ENCODE measurements at places on chromosomes 11 and 22.

DNA sequence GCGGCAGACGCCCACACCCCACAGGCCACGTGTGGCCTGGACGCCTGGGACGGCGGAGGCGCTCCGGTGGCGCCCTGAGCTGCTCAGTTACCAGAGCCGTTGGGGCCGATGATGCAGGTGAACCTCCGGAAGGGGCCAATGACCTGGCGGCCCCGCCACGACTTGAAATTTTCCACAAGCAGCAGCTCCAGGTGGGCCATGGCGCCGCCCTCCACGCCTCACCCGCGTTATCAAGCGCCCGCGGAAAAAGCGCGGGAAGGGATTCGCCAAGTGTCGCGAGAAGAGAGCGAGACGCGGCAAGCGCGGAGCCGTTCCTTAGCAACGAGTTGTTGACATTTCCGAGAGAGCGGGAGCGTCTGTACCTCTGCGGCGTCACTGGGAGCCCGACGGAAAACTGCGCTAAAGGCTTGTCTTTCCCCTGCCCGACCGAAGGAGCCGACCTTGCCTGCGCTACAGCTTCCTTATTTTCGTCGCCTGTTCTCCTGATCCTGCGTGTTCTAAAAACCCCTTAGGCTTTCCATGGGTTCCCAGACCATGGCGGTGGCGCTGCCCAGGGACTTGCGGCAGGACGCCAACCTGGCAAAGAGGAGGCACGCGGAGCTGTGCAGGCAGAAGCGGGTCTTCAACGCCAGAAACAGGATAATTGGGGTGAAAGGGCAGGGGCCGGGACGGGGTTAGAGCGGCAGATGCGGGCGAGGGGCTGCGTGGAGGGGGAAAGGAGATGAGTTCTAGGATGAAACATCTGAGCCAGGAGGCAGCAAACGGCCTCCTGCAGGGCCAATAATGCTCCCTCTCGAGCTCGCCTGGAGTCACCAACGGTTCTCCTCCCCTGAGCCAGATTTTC lies at the start of the genes RIBC2 and SMC1B:
Gene RIBC2, plus strand, starts transcription at position 326 of the 844 bp plus-strand sequence. Its CDS starts 194 bp downstream, at position 520.
Gene SMC1B, minus strand, starts transcription at position 232 of the 844 bp plus-strand sequence. Its CDS starts 32 bp downstream, at position 200.
- DNase-seq: peak; percentile 94

DNA sequence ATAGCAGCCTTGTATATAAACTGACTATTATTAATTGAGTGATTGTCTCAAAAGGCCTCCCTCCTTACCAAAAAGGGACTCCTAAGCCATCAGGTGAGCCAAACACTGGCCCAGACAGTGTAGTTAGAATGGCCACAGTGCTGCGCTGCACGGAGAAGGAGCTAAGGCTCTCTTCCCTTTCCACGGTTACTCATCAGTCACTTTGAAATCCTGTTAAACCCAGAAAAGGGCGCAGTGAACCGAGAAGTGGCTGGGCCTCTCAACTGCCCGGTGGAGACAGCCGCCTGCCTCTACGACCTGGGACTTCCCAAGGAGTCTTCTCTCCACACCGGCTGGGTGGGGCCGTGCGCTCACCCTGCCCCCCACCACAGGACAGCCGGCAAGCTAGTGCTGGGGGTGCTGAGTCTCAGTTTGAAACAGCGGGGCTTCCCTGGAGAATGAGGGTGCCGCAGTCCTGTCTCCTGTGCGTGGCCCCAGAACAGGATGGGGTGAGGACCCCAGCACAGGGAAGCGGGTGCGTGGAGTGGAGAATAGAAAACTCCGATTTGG lies 1.3 kb downstream of the MYH9 start:
- peak; percentile 55 for DNase-seq

DNA sequence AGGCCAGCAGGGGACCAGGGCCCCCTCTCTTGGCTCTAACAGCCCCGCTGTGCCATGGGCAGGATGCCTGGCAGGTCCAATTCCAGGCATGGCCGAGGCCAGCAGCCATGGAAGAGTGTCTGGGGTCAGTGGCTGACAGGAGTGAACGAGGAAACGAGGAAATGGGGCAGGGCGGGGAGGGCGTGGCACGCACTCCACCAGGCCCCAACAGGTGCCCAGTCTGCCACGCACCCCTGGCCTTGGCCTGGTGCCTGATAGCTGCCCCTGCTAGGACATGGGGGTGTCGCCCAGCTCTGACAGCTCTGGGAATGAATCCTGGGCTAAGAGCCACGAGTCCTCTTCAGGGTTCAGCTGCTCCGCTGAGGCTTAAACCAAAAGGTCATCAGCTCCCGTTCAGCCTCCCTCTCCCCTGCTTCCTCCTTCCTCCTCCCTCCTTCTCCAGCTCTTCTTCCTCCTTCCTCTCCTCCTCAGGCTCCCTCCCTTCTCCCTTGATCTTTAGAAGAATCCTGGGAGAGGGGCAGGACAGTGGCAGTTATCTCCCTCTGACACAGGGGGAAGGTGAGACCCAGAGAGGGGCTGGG lies 11.5 kb upstream of the TBC1D22A start:
- no peak for DNase-seq

DNA sequence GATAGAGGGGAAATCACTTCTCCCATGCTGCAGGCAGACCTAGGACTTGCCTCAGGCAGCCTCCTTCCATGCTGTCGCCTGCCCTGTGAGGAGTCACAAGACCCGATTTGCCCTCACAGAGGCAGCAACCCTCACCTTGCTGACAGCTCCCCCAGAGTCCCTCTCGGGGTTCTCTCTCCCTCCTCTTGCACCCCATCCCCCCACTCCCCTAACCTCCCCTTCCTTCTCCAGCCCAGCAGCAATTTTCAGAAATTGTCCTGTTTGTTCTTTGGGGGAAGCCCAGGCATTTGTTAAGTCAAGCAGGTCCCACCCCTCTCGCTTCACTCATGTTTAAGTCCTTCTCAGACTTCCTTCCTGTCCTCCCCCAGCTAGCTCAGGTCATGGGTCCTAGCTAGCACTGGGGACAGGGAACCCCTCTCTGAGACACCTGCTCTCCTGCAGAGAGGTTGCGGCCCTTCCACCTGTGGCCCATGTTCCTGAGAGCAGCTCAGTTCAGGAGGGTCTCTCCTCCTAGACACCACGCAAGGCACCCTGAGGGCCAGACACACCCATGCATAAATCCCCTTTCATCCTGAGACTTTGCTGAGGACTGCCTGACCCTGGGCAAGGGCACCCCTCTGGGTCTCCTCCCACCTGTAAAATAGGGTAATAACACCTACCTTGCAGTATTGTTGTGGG lies 6.3 kb upstream of the FXYD2 start:
- no peak for DNase-seq

GRCh38 chr11:108703916-108704315 lies 39.0 kb downstream of the DDX10 start:
- DNase-seq: no peak

DNA sequence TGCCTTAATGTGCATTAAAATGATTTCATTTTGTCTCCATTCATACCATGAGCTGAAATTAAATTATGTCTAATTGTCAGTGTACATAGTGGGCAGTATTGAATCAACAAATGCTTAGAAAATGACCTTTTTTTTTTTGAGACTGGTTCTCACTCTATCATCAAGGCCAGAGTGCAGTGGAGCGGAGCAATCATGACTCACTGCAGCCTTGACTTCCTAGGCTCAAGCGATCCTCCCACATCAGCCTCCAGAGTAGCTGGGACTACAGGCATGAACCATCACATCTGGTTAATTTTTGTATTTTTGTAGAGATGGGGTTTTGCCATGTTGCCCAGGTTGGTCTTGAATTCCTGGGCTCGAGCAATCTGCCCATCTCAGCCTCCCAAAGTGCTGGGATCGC lies 117.0 kb upstream of the BLID start:
- no peak for DNase-seq

GRCh38 chr11:70087446-70088167 lies 9.5 kb downstream of the ANO1 start:
- no peak for DNase-seq

GRCh38 chr11:69008737-69009440 lies 4.2 kb downstream of the MRGPRF start:
- DNase-seq: no peak

GRCh38 chr11:95138448-95138847 lies 48.8 kb downstream of the ENDOD1 start:
- DNase-seq: peak; percentile 18

DNA sequence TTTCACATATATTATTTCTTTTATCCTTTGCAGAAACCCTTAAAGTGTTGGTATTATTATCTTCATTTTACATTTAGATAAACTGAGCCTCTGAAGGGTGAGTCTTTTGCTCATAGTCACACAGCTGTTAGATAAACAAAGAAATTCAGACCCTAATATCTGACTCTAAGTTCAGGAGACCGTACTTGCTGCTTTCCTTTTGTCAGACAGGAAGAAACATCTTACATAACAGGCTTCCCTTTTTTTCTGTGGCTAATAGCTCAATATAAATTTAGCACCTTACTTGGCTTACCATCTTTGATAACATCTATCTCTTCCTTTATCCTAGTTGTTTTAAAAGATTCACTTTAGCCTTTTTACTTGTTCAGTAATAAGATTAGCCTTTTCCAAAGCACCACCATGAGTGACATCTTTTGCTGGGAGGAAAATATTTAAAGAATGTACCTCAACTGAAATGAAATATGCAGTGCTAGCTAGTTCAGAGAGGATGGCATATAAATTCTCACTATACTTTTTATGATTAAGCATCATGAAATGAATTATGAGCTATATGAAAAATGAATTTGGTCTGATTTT lies 128.6 kb downstream of the WNT11 start:
- no peak for DNase-seq

DNA sequence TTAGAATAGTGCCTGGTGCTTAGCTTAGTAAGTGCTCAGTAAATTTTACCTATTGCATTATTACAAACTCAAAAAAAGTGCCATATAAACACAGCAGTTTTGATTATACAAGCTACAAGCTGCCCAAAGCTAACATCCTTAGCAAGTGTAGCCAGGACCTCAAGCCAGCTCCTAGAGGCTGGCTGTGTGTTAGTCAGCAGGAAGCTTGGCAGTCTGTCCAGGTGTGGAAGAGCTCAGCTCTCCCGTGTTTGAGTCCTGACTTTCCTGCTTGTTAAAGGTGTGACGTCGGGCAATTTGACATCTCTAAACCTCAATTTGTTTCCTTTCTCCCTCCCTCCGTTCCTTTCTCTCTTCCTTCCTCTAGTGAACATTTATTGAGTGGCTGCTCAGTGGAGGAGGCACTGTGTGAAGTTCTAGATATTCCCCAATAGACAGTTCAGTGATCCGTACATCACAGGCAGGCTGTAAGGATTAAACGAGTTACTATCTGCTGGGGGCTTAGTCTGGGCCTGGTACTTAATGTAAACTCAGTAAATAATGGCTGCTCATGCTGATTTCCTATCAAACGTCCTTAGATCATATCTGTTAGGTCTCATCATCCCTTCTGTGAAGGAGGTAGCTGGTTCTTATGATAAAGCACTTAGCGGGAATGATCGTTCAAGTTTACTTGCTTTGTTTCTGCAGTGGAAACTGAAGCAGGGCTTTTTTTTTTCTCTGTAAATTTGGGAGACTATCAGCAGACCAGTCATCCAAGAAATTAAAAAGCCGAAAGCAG lies 68.7 kb downstream of the PRR5L start:
- no peak for DNase-seq

DNA sequence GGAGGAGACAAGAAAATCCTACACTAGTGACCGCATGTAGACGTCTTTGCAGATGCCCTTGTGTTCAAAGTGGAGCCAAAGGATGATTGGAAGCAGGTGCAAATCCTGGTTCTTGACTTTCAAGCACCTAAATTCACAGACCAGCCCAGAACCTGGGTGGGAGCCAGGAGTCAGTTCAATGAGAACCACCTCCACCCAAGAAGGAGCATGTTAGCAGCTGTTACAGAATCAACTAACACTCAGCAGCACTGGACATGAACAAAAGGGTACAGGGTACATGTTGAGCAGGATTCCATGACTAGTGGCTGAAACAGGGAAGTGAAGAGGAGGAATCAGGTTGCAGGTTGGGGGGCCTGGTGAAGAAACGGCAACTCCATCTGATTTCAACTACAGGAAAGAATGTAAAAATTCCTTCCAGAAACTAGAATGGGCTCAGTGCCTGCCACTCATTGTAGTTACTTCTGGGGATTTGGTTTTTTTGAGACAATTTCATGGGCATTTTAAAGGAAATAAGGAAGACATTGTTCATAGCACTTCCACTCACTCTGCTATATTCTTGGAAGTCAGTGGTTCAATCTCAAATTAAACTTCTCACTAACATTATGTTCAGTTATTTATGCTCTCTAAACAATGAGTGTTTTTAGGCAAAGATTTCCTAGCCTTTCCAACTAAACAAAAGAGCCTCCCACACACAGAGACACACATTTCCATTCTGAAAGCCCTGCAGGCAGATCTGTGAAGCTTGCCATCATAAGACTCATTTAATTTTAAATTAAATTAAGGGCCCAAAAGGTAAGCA lies 173.3 kb downstream of the CADM1 start:
- DNase-seq: no peak

DNA sequence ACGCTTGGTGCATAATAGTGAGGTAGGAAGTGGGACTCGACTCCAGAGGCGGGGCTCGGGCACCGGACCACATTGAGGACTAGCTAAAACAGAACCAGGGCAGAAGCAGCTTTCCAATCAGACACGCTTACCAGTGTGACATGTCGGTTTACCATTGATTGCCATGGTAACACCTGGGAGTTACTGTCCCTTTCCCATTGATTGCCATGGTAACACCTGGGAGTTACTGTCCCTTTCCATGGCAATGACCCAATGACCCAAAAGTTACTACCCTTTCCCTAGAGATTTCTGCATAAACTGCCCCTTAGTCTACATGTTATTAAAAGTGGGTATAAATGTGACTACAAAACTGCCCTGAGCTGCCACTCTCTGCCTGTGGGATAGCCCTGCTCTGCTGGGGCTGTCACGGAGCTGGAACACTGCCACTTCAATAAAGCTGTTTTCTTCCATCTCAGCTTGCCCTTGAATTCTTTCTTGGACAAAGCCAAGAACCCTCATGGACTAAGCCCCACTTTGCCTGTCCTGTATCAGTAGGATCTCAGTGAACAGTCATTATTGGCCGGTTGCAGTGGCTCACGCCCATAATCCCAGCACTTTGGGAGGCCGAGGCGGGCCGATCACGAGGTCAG lies 77.4 kb upstream of the CRYBB3 start:
- DNase-seq: no peak

DNA sequence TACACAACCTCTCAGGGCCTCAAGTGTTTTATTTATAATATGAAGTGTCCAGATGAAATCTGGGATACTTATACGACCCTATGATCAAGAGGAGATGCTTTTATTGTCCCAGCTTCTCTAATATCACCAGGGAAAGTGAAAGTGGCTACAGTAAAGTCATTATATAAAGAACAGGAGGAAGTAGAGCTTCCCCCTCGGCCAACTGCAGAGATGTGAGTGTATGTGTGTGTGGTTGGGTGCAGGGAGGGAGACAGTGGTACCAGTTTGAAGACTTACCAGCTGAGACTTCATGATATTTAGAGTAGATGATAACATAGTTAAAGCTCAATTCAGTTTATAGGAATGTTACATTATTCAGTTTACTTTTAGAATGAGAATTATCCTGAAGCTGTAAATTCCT lies 373.6 kb upstream of the DDI1 start:
- DNase-seq: no peak

GRCh38 chr11:33970984-33971466 lies 79.1 kb upstream of the LMO2 start:
- peak; percentile 33 for DNase-seq

Measured in DMS153 (cell line).